Activated naive CD4-positive, alpha-beta T cell treated with anti-CD3 and anti-CD28 coated beads for 36 hours (primary cell): ENCODE measurements at places on chromosomes 1 and 21. TPM values are rescaled to one million over a fixed set of nuclear protein-coding genes. Genes with fewer than 3 reads are reported as not detected.

- peak within 1 kb of the TSS; percentile 88 for H3K4me3 ChIP-seq
- DNase-seq = peak; percentile 77
- no peaks in the 10 kb centered on the region for H3K27me3 ChIP-seq
These were observed at the start of gene SLAMF7 for GRCh38 chr1:160739098-160739511. Gene SLAMF7 (plus strand): TSS chr1:160739247. CDS start chr1:160739302, 55 bp downstream.

- H3K27ac ChIP-seq = peak overlapping the region; percentile 97
- peaks cover 57% of the 10 kb centered on the region for H3K4me1 ChIP-seq
- peak overlapping the region; percentile 99 for H3K4me3 ChIP-seq
- H3K36me3 ChIP-seq = peaks cover 44% of the 10 kb centered on the region
- DNase-seq = no peak
These were observed 316 bp downstream of the AP4B1 start for GRCh38 chr1:113904293-113904673.

The LCE2C gene
- total RNA-seq = not detected

The COL16A1 gene
- total RNA-seq = 0.17 TPM

- DNase-seq = no peak
- H3K4me1 ChIP-seq = peaks cover 4% of the 10 kb centered on the region
These were observed 4.1 kb downstream of the SLAMF9 start for GRCh38 chr1:159949981-159950381.
